Esophagus squamous epithelium (tissue), 5 donors: ENCODE measurements at places on chromosomes 2 and 18. TPM values are rescaled to one million over a fixed set of nuclear protein-coding genes. Genes with fewer than 3 reads are reported as not detected.

DNA sequence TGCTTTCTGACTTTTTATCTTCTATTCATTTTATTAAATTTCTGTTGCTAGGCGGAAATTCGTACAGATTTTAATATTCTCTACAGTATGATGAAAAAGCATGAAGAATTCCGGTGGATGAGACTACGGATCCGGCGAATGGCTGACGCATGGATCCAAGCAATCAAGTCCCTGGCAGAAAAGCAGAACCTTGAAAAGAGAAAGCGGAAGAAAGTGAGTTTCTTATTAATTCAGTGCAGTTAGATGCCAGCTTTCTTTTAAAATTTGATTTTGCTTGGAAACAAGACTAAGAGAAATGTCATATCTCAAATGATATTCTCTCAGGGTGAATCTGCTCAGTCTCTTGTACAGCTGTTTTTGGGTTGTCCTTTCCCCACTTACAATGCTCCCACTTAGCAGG lies 84.3 kb downstream of the MGAT5 start:
- DNase-seq = no peak

- no peak for DNase-seq
These were observed 607.3 kb downstream of the ERBB4 start for GRCh38 chr2:211931314-211931713.

DNA sequence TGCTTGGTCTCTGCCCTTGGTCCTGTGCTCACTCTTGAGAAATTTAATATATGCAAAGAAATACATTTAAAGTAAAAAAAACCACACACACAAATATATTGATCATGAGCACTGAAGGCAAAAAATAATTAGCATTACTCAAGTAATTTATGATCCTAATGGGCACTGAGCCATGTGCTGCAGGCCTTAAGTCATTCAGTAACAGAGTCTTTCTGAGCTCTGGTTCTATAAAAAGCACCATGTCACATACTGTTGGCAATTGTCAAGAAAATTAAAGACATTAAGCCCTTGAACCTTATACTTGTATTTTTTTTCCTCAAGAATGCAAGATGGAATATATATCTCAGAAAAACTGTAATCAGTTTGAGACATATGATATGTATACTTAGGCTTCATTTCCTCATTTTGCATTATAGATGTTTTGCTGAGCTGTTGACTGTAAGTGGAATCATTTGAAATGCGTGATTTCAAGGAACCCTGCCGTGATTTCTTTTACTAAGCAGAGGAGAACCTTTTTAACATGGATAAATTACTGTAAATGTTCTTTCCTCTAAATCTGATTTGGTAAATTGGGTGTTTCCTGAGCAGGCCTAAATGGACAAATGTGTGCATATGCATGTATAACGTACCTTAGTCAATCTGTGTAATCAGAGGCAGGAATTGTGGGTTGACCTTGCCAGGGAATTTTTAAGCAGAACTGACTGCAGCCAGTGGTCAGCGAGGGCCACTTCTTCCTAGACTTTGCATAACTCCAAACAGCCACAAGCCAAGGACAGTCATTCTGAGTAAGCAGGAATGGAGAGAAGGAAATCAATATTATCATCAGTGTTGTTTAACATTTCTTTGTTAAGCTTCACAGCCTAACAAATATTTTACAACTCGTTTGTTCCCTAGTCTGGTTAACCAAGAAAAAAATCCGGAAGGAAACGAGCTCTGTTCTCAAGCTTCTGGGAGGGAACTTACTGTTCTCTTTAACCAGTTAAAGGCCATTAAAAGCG lies 191.5 kb upstream of the ATP5MC3 start:
- no peak for DNase-seq

Gene PROKR1
- not detected for total RNA-seq

DNA sequence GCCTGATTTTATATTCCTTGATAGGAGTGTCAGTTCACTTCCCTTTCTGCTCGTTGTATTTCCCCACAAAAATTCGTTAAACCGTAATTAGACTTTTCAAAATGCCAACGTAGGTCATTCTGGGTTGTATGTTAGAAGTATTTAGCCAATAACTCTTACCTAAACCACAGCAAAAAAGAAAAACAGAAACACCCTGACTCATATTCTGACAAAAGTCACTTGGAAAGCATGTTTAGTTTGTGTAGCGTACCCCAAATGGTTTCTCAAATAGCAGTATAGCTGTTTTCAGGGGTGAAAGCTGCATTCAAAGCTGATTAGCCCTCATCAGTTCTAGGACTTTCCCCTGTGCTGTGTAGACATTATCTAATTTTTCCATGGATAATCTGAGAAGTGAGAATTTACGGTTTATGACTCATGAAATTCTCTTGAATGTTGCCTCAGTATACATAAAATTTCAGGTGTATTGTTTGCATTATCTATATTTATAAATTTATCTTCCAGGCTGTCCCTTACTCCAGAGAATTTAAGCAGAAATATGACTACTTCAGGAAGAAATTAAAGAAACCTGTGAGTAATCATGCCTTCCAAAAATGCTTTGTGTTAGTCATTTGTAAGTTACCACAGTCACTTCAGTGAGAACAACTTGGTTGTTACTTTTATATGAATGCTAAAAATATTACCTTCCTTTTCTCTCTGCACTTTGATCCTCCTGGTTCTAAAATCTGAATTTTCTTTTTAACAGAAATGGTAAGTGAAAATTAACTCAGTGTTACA lies 264.9 kb downstream of the ALPK2 start:
- DNase-seq = no peak

Gene MC2R
- total RNA-seq = not detected

Gene ERMN
- not detected for total RNA-seq

DNA sequence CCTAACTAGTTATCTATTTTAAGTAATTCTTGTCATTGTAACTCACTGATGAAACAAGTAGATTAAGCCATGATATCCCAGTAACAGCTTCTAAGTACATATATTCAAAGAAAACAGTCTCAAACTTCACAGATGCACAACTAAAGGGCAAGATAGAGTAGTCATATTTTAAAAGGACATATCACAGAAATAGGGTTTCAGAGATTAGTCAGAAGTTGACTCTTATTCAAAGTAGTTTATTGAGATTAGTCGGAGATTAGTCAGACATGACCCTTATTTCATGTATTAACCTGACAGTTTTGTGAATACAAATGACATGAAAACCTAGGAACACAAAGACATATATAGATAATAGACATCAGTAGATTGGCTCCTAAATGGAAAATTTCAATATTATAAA lies 15.9 kb upstream of the CHAC2 start:
- DNase-seq = no peak

DNA sequence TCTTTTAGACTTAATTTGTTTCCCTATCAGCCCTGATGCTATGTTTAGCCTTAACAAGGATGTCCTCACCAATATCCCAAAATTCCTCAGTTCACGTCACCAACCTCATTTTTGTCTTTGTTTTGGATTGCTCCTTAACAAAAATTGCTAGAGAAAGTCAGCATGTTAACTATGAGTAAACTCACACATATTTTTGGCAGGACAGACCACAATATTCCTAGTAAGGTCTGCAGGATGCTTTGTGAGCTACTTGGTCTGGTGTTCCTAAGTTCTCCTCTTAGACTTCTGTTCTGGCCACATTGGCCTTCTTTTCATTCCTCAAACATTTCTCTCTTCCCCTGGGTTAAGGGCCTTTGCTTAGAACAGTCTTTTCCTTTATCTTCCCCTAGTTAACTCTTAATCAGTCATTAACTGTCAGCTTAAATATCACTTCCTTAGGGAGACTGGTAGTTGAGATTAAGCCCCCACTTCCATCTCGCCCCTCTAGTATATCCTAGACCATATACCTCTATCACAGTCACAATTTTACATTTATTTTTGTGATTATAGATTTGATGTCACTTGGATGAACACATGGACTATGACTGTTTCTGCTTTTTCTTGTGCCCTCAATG lies 116.2 kb downstream of the ADCYAP1 start:
- DNase-seq = no peak

DNA sequence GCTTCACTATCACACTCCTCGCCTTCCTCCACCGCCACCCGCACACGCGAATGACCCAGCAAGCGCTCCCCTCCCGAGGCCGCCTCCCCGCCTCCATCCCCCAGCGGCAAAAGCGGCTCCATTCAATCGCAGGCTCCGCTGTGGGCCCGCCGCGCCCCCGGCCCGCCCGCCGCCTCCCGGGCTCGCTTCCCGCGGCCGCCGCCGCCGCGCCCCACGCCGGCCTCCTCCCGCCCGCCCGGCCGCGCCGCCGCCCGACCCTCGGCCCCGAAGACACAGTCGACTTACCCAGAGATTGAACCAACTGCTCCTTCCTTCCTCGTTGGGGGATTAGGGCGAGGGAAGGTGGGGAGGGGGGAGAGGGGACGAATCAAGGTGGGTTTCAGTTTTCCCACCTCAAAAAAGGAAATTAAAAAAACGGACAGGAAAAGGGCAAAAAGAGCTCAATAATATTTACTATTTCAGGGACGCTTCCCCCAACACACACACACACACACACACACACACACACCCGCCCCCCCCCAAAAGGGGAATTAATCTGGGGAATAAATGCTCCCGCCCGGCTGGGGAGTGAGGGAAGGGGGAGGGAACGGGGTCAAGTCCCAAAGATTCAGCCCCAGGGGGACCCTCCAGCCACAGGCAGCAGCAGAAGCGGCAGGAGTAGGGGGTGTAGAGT lies 743 bp downstream of the XPO1 start:
- DNase-seq = peak; percentile 17

GRCh38 chr18:58004317-58004716 lies 39.7 kb upstream of the NEDD4L start:
- DNase-seq = no peak

DNA sequence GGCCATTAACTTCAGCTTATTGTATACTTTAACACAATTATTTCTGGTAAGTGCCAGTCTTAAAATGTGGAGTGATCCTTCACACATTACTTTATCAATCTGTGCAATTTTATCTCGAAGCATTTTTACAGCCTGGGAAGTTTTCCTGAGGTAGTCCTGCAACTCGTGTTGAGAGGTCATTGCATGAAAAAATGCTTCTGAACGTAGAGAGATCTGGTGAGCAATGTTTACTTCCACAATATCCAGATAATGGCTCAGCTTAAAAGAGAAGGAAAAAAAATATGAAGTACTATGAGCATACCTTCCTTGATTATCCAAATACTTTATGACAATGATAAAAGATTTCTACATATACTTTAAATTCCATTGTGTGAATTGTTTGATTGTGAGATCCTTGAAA lies 57.0 kb downstream of the VPS54 start:
- no peak for DNase-seq

DNA sequence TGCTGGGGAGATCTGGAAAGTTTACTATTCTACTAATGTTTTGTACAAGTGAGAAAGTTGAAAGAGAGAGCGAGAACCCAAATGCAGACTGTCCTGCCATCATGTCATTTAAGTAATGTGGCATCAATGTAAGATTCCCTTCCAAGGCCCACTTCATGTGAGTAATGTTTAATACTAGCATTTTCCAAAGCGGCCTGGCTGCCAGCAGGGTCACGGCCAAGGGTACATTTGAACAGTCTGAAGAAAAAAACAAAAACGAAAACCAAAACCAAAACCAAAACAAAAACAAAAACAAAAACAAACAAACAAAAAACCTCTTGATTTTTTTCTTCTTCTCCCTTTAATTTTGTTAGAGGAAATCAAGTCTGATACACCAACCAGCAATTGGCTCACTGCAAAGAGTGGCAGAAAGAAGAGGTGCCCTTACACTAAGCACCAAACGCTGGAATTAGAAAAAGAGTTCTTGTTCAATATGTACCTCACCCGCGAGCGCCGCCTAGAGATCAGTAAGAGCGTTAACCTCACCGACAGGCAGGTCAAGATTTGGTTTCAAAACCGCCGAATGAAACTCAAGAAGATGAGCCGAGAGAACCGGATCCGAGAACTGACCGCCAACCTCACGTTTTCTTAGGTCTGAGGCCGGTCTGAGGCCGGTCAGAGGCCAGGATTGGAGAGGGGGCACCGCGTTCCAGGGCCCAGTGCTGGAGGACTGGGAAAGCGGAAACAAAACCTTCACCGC lies 2.2 kb downstream of the HOXD10 start:
- DNase-seq = no peak

GRCh38 chr2:20604951-20605381 lies 45.9 kb downstream of the HS1BP3 start:
- no peak for DNase-seq

- no peak for DNase-seq
These were observed 70.7 kb downstream of the CDC42EP3 start for GRCh38 chr2:37600735-37601134.
